RPMI7951 (cell line): ENCODE measurements at places on chromosomes 11 and 22. TPM values are rescaled to one million over a fixed set of nuclear protein-coding genes. Genes with fewer than 3 reads are reported as not detected.

- DNase-seq: no peak
These were observed 985 bp downstream of the OOSP3 start for GRCh38 chr11:59879567-59879966.

DNA sequence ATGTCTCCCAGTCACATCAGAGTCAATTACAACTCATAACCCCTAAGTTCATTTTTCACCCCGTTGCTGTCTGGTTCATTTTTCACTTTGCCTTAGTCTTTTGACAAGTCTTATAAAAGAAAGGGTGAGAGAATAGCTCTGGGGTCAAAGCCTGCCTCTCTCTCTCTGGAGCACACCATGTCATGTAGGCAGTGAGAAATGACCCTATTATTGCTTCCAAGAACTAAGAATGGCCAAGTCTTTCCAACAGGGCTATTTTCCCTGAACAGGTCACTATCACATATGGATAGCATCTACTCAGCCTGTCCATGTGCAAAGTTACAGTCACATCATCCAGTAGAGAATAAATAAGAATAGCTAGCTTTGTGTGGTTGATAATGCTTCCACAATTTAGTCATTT is 655.5 kb upstream of the LRRC4C start:
- DNase-seq: no peak

DNA sequence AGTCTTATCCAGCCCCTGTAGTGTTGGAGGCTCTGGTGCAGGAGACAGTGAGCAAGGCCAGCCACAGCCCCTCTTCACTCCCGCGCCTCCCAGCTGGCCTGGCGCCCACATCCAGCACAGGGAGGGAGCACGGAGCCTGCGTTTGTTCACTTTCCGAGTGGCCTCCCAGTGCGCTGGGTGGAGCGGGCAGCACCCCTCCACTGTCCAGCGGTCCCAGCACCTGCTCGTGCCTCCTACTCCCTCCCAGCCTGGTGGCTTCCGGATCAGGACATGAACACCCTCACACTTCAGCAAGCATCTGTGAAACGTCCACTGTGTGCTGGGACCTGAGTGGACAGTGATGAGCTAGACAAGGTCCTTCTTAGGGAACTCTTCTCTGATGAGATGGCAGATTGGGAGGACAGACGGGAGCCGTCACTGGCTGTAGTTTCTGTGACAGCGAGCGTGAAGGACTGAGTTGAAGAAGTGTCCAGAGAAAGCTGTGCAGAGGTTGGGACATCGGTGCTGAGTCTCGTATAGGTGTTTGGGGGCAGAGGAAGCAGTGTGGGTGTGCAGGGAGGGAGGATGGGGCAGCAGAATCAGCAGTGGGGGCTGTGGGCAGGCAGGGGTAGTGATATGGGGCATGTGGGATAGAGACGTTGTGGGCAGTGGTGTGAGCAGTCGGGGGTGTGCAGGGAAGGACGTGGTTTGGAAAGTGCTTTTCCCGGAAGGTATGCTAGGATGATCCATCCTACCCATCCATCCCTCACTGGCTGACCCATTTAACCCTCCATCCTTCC is 256.8 kb downstream of the TBC1D22A start:
- no peak for DNase-seq

DNA sequence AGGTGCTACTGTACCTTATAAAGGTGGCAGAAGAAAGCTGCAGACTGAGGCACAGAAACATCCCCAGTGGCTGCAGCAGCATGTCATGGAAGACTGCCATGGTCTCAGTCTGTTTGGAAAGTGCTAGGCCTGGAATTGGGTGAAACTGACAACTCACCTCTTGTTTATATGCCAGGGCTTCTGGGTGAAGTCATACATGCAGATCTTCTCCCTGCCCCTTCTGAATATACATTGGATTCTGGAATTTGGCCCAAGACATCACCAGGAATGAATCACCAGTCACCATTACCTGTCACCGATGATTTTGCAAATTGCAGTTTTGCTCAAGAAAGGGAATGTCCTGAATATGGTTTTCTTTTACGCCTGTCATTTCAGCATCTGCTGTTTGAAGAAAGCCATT is at the start of gene PLET1:
Gene PLET1, minus strand, starts transcription at position 371 of the 400 bp plus-strand sequence. Its CDS starts 271 bp downstream, at position 100.
- DNase-seq: no peak

DNA sequence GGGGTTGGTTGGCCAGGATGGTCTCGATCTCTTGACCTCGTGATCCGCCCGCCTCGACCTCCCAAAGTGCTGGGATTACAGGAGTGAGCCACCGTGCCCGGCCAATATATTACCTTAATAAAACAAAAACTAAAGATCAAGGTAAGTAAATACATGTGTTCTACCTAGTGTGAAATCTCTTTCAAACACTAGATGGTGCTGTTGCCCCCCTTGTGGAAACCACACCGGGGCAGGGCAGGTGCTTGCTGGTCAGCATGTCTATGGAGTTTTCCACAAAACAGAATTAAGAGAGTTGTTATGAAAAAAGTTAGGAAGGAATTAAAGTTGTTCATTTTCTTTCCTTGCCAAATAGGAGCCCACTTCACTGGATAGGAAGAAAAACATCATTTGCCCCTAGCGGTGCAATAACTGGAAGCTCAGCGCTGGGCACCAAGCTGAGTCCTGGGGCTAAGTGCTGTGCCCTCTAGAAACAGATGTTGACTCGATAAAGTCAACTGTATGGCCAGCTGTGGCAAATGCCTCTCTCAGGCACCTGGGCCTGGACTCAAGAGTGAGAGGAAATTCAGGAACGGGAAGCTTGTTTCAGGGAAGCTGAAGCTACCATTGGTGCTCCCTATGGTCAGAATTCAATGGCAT is 6.3 kb upstream of the KCNJ5 start:
- DNase-seq: peak; percentile 54

The ANKK1 gene
- total RNA-seq: 0.20 and 0.24 TPM in 2 replicates

The CDC42BPG gene
- 0.20 TPM in 1 of 2 replicates, not detected in the other for total RNA-seq

GRCh38 chr11:59157433-59157832 is 14.5 kb upstream of the DTX4 start:
- no peak for DNase-seq

- DNase-seq: no peak
These were observed 193.0 kb downstream of the MSANTD4 start for GRCh38 chr11:105829084-105829483.

The ZNF280B gene
- total RNA-seq: 0.59 and 0.96 TPM in 2 replicates

DNA sequence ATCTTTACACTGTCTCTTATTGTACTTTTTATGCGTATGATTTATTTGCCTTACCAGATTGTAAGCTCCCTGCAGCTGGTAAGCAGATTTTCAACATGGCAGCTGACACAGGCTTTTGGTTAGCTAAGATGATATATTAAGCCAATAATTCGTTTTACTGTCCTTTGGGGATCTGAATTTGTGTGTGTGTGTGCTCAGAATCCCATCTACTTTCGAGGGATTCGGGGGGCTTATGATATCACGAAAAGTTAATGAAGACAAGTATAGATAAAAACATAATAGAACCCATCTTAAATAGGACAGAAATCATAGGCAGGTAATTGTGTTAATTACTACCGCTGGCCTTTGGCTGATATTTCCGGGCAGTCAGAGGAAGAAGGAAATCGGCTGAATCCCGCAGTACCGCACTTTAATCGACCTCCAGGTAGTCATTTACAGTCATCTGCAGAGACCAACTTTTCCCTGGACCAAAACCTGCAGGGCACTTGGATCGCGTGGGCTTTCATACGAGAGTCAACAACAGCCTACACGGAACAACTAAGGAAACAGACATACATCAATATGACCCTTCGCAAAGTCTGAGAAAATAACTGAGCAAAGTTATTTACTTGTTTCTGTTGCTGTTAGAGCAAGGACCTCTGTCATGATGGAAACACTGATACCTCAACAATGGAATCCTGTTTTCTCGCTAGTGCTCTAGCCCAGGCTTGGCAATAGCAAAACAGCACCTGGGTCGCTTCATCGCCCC is 802 bp downstream of the KBTBD3 start:
- DNase-seq: no peak

DNA sequence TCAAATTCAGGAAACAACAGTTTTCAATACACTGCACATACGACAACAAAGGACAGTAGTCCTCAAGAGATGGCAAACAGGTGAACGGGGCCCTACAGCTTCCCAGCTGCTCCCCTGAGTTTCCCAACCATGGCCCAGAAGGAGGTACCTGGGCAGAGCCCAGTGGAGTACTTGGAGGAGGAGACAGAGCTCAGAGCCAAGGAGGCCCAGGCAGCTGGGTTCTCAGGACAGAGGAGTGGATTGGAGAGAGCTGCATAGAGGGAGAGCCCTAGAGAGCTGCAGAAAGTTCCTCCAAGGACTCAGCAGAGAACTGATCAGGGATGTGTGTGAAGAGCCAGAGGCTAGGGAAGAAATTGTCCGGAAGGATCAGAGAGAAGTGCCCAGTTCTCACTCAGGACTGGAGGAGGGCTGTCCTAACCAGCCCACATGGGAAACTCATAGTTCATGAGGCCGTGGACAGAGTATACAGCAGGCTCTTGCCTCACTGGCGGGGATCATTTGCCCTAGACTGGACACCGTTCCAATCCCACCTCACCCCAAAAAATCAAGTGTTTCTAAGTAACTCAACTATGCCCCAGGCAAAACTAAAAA is 7.6 kb upstream of the ASCL2 start:
- DNase-seq: no peak

The DNAJB7 gene
- total RNA-seq: not detected in 2 replicates

GRCh38 chr22:29758068-29758622 is 8.7 kb downstream of the ZMAT5 start:
- DNase-seq: no peak

- no peak for DNase-seq
These were observed 874.4 kb downstream of the NTM start for GRCh38 chr11:132244846-132245245.

The OR56A1 gene
- not detected in 2 replicates for total RNA-seq

DNA sequence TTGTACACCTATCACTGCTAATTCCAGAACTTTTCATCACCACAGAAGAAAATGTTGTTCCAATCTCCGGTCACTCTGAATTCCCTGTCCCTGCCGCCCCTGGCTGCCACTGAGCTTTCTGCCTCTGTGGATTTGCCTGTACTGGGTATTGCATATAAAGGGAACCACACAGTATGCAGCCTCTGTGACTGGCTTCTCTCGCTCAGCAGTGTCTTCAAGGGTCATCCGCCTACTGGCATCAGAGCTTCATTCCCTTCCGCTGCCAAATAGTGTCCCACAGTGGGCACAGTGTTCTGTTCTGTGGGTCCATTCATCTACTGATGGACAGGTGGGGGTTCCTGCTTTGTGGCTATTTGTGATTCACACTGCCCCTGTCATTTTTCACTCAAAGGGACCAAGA is 5.3 kb downstream of the DHCR7 start:
- no peak for DNase-seq

The PHOX2A gene
- total RNA-seq: not detected in 2 replicates

The PDGFD gene
- total RNA-seq: not detected in 2 replicates

DNA sequence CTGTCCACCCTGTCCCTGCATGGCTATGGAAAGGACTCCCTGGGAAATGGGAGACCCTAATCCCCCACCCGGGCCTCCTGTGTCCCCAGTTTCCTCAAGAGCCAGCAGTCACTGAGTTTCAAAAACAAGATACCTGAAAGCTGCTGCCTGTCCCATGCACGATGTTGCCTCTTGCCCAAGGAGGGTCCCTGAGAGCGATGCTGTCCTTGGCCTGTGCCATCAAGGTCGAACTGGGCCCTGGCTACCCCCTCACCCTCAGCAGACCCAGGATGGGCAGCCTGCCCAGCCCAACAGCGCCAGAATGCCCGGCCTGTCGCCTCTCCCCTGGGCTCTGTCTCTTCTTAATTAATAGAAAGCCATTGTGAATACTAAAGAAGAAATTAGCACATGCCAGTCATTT is 104.5 kb upstream of the LMO1 start:
- DNase-seq: no peak
